ENCODE measurements at places on chromosomes 1 and 21. TPM values are rescaled to one million over a fixed set of nuclear protein-coding genes. Genes with fewer than 3 reads are reported as not detected.

Gene UBXN11
- total RNA-seq = 6.0 TPM

Gene ANKRD35
- total RNA-seq = not detected

Gene RGL1
- total RNA-seq = 8.1 TPM

Gene KCNJ6
- total RNA-seq = not detected

Gene PDZK1IP1
- not detected for total RNA-seq

Gene BTBD8
- total RNA-seq = 2.3 TPM

Gene TTC22
- not detected for total RNA-seq

Gene TEKT2
- total RNA-seq = not detected

Gene SYT11
- total RNA-seq = 7.4 TPM

Gene PLPP3
- 2.8 TPM for total RNA-seq

Gene G0S2
- 5.7 TPM for total RNA-seq

Gene SELP
- not detected for total RNA-seq

Gene ITGB3BP
- 53.9 TPM for total RNA-seq

Gene ST3GAL3
- total RNA-seq = 13.0 TPM

Gene SIM2
- total RNA-seq = 12.9 TPM

Measured in Daoy (cell line).